ENCODE measurements at places on chromosomes 6 and 20.

GRCh38 chr6:162621246-162621645, 106.3 kb downstream of the PRKN start:
- DNase-seq, result peak; percentile 43

DNA sequence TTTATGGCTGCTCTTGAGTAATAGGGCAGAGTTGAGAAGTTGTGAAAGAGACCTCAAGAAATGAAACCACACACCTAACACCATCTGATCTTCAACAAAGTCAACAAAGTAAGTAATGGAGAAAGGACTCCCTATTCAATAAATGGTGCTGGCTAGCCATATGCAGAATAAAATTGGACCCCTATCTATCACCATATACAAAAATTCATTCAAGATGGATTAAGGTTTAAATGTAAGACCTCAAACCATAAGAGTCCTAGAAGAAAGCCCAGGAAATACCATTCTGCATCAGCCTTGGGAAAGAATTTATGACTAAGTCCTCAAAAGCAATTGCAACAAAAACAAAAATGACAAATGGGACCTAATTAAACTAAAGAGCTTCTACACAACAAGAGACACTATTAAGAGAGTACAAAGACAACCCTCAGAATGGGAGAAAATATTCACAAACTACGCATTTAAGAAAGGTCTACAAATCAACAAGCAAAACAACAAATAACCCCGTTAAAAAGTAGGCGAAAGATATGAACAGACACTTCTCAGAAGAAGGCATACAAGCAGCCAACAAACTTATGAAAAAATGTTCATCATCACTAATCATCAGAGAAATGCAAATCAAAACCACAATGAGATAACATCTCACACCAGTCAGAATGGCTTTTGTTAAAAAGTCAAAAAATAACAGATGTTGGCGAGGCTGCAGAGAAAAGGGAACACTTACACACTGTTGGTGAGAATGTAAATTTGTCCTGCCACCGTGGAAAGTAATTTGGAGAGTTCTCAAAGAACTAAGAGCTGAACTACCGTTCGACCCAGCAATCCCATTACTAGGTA, 4.0 kb downstream of the MAP3K5 start:
- no peak for DNase-seq

- DNase-seq, result no peak
Measured at GRCh38 chr6:104541411-104541810, 318.3 kb downstream of the HACE1 start.

- DNase-seq, result no peak
Measured at GRCh38 chr6:43762966-43763695, 6.9 kb upstream of the VEGFA start.

DNA sequence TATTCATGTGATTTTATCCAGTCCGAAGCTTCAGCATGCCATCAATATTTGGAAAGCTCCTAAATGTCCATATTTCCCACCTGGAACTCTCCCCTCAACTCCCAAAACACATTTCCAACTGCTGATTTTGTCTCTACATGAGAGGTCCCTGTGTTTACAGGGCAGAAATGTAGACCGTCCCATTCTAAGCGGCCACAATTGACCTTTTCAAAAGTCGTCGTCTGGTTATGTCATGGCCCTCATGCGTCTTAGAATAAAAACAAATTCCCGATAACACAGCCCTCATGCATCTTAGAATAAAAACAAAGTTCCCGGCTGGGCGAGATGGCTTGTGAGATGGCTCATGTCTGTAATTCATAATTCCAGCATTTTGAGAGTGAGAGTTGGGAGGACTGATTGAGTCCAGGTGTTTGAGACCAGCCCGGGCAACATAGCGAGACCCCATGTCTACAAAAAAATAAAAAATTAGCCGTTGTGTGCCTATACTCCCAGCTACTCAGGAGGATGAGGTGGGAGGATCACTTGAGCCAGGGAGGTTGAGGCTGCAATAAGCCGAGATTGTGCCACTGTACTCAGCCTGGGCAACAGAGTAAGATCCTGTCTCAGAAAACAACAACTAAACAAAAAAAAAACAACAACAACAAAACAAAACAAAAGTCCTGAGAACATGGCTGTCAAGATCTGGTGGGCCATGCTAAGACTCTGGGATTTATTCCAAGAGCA, 6.4 kb upstream of the ZNF217 start:
- DNase-seq, result no peak

GRCh38 chr6:120274547-120274946, 925.0 kb upstream of the MAN1A1 start:
- DNase-seq, result no peak

- peak; percentile 47 for DNase-seq
Measured at GRCh38 chr20:40687384-40688128, 1.5 kb downstream of the MAFB start.
